HFFc6 (cell line): ENCODE measurements at places on chromosomes 6 and 20. TPM values are rescaled to one million over a fixed set of nuclear protein-coding genes. Genes with fewer than 3 reads are reported as not detected.

The WFDC5 gene
- not detected in 3 replicates for total RNA-seq

The DNMT3B gene
- 0.84 to 1.5 TPM (median 0.97 TPM) in 3 replicates for total RNA-seq

GRCh38 chr6:36954262-36954931, at the start of gene PI16:
Gene PI16, plus strand, starts transcription at chr6:36954738. Its CDS starts 23 bp downstream, at chr6:36954761.
- no peak for DNase-seq
- H3K27me3 ChIP-seq, result no peaks in the 10 kb centered on the region; the same call in none of the 2 replicates
- H3K36me3 ChIP-seq, result 0 out of 2 replicates have a peak, but pooled peaks cover 3% of the 10 kb centered on the region
- no peak within 1 kb of the TSS for H3K27ac ChIP-seq
- no peak within 1 kb of the TSS for H3K4me3 ChIP-seq
- peaks cover 10% of the 10 kb centered on the region for H3K4me1 ChIP-seq

GRCh38 chr20:57025261-57025660, 241.2 kb downstream of the BMP7 start:
- peaks cover 35% of the 10 kb centered on the region for H3K27me3 ChIP-seq
- H3K27ac ChIP-seq, result no peak overlapping the region
- H3K4me1 ChIP-seq, result peaks cover 20% of the 10 kb centered on the region; the same call in 1 of the 2 replicates
- no peak for DNase-seq
- H3K4me3 ChIP-seq, result no peak overlapping the region

DNA sequence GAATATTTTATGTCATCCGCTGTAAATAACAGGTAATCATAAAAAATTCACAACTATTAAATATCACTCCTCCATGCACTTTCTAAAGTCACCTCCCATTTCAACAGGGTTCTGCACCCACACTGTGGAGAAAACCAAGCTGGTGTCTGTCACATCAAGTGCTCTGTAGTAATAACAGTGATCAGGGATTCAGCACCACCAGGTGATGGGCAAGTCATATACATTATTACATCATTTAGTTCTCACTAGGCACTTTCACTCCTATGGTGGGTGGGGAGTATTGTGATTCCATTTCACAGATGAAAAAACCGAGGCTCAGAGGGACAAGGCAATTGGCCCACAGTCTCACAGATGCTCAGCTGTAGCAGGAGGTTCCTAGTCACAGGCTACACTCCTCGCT, 8.7 kb downstream of the BFSP1 start:
- H3K36me3 ChIP-seq, result no peaks in the 10 kb centered on the region
- H3K4me3 ChIP-seq, result no peak overlapping the region
- DNase-seq, result no peak
- H3K4me1 ChIP-seq, result peaks cover 7% of the 10 kb centered on the region

GRCh38 chr20:62167474-62167873, 15.4 kb upstream of the MTG2 start:
- no peak overlapping the region for H3K27ac ChIP-seq
- no peaks in the 10 kb centered on the region for H3K4me1 ChIP-seq
- DNase-seq, result no peak
- H3K27me3 ChIP-seq, result no peaks in the 10 kb centered on the region
- H3K4me3 ChIP-seq, result no peak overlapping the region
- 0 out of 2 replicates have a peak, but pooled peaks cover 5% of the 10 kb centered on the region for H3K36me3 ChIP-seq

- no peak overlapping the region for H3K27ac ChIP-seq
- DNase-seq, result no peak
- no peaks in the 10 kb centered on the region for H3K4me1 ChIP-seq
- no peak overlapping the region for H3K4me3 ChIP-seq
- no peaks in the 10 kb centered on the region; the same call in 1 of the 2 replicates for H3K27me3 ChIP-seq
These were observed 817.1 kb downstream of the KIF16B start for GRCh38 chr20:15756002-15756753.

DNA sequence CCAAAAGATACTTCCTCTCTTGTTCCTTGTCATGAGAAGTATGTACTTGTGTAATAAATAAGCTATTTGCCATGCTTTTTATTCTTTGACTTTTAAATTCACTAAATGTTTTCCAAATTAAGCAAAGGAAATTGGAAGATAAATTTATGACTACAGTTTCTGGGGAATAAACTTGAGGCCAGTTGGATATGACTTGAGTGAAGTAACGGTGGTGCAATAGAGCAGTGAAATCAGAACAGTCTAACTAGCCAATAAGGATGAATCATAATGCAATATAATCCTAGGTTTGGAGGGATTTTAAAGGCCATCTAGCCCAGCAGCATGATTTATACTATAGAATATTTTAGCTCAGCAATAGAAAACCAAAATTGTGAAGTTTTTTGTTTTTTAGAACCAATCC, 183.8 kb upstream of the TCF21 start:
- DNase-seq, result peak; percentile 65
- H3K27ac ChIP-seq, result peak overlapping the region; percentile 86
- peaks cover 71% of the 10 kb centered on the region for H3K4me1 ChIP-seq
- H3K36me3 ChIP-seq, result peaks cover 19% of the 10 kb centered on the region
- no peaks in the 10 kb centered on the region for H3K27me3 ChIP-seq
- H3K4me3 ChIP-seq, result peak overlapping the region; percentile 38

GRCh38 chr6:22545051-22545450, 24.3 kb upstream of the HDGFL1 start:
- H3K4me3 ChIP-seq, result no peak overlapping the region
- H3K4me1 ChIP-seq, result no peaks in the 10 kb centered on the region
- H3K27ac ChIP-seq, result no peak overlapping the region

DNA sequence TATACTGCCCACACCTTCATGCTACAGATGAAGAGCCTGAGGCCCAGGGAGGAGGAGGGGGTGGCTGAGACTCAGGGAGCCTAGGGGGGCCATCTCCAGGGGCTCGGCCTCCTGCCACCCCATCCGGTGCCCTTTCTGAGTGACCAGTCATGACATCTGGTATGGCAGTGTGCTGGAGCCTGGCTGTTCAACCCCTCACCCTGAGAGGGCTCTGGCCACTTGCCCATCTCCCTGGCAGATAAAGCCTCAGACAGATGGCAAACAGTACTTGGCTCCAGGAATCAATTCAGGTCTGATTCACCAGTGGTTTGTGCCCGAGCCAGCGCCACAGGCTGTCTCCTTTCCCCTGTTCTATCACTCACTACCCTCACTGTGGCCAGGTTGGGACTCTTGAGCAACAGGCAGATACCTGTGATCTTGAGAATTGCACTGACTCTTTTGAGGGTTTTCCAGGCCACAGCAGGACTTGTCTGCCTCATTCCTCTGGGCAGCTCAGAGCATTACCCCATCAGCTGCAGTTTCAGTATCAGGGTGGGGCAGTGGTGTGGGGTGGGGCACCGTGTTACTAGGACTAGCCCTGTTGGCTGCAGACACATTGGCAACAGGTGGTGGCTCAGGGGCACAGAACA, 22.8 kb downstream of the SRSF3 start:
- no peaks in the 10 kb centered on the region; the same call in 1 of the 2 replicates for H3K36me3 ChIP-seq
- H3K4me1 ChIP-seq, result peaks cover 18% of the 10 kb centered on the region
- peak; percentile 43 for DNase-seq
- no peak overlapping the region for H3K4me3 ChIP-seq
- H3K27me3 ChIP-seq, result peaks cover 3% of the 10 kb centered on the region; the same call in 1 of the 2 replicates

DNA sequence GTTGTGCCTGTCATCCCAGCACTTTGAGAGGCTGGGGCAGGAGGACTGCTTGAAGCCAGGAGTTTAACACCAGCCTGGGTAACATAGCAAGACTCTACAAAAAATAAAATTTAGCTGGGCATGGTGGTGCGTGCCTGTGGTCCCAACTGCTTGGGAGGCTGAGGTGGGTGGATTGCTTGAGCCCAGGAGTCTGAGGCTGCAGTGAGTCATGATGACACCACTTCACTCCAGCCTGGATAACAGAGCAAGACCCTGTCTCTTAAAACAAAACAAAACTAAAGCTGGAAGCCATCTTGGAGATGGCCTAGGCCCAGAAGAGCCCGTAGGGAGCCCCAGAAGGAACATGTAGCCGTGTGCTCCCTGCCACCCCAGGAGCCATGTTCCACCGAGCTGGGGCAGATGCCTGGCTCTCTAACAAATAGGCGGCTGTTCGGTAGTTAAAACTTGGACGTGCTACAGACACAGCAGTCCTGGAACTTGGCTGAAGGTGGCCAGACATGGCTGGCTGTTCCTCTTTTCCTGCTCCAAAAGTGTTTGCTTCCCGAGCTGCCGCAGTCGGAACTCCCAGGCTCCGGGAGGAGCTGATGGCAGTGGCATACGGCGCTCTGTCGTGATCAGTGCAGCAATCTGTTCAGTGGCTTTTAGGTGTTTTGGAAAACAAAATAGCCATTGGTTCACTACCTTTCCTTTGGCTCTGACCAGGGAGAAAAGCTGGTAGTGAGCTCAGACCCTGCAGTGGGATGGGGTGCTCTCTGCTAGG, 37.0 kb downstream of the DYNLT1 start:
- H3K27me3 ChIP-seq, result no peaks in the 10 kb centered on the region
- peaks cover 20% of the 10 kb centered on the region for H3K36me3 ChIP-seq
- H3K4me1 ChIP-seq, result 0 out of 2 replicates have a peak, but pooled peaks cover 8% of the 10 kb centered on the region
- no peak for DNase-seq
- H3K27ac ChIP-seq, result no peak overlapping the region

DNA sequence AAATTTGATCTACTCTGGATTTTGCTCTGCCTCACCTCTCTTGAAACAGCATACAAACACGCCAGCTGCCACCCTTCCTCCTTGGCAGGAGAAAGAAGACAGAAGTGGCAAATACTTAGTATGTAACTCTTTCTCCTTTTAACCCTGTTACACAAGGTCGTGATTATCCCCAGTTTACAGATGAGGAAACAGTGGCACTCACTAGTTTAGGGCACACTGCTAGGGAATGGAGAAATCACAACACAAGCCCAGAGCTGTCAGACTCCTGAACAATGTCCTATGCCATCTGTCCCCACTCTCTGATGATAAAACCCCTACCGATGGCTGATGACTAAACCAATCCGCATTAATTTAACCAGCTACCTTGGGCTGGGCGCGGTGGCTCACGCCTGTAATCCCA, 79.7 kb downstream of the FGD2 start:
- DNase-seq, result no peak
- peaks cover 10% of the 10 kb centered on the region for H3K4me1 ChIP-seq
- no peaks in the 10 kb centered on the region for H3K36me3 ChIP-seq
- no peak overlapping the region for H3K27ac ChIP-seq
- H3K4me3 ChIP-seq, result no peak overlapping the region

- peaks cover 24% of the 10 kb centered on the region for H3K27me3 ChIP-seq
- peak overlapping the region; percentile 89 for H3K4me3 ChIP-seq
- no peak for DNase-seq
- peaks cover 68% of the 10 kb centered on the region for H3K4me1 ChIP-seq
- H3K27ac ChIP-seq, result peak overlapping the region; percentile 91
- peaks cover 69% of the 10 kb centered on the region for H3K36me3 ChIP-seq
These were observed 616 bp downstream of the TUBB start for GRCh38 chr6:30720738-30721197.

DNA sequence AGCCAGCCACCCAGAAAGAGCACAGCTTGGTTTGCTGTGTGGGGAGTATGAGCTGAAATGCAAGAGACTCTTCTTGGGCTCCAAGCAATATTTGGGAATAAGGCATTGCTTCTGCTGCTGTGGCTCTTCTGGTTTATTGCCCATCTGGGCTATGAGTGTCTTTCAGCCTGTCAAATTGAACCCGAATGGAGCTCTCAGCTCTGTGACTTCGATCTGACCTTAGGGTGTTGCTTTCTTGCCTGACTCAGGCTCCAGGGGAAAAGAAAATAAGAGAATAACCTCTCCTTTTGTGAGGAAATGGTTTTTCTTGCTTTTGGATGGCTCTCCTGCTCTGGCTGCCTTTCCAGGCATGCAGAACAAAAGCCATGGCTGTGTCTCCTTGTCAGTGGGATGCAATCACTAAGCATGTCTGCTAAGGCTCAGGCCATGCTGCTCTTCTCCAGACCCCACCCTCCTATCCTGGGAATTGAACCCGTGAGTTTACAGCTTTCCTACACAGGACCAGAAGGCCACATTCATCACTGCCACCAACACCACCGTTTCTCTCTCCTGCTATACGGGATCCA, 169.4 kb upstream of the JAG1 start:
- no peaks in the 10 kb centered on the region for H3K36me3 ChIP-seq
- no peaks in the 10 kb centered on the region for H3K4me1 ChIP-seq
- no peak for DNase-seq
- no peak overlapping the region for H3K27ac ChIP-seq
